Stimulated activated CD4-positive, alpha-beta T cell treated with anti-CD3 and anti-CD28 coated beads, Interleukin-4, amount 100 ng/mL, for 48 hours (primary cell): ENCODE measurements at places on chromosomes 6 and 20.

DNA sequence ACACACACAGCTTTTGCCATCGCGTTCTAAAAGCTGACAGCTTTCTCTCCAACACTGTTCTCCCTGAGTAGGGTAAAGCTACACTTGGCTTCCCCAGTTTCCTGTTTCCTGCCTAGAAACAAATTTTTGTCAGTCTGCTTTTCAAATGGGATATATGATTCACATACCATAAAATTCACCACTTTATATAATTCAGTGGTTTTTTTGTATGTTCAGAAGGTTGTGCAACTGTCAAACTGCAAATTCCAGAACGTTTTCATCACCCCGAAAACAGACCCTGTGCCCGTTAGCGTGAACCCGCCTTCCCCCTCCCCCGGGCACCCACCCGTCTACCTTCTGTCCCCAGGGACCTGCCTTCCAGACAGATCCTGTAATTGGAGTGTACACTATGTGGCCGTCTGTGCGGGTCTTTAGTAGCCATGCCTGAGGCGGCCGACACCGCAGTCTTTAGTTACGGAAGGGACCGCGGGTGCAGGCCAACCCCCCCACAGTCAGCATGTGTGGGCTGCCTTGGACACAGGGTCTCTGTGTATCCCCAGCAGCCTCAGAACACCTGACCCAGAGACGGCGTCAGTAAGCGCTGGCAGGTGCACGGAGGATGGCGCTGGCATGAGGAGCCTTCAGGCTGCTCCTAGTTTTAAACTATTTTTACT, 16.6 kb downstream of the HRH3 start:
- no peak for DNase-seq

DNA sequence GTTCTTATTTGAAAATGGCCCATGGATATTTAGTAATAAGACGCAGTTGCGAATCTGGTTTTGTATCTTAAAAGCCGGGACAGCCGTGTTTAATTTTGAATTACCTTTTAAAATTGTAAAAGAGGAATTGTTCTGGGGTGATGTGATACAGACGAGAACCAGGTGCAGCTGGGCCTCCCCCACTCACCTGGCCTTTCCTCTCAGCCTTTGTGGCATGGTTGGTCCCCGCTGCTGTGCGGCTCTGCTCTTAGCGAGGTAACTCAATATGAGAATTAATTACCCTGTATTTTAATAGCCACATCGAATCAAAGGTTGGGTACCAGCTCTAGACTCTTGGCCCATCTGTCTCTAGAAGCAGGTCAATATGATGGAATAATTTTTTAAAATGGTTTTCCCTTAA, 56.5 kb upstream of the DACT2 start:
- no peak for DNase-seq

- DNase-seq = no peak
These were observed 47.7 kb downstream of the MMUT start for GRCh38 chr6:49415358-49415757.

DNA sequence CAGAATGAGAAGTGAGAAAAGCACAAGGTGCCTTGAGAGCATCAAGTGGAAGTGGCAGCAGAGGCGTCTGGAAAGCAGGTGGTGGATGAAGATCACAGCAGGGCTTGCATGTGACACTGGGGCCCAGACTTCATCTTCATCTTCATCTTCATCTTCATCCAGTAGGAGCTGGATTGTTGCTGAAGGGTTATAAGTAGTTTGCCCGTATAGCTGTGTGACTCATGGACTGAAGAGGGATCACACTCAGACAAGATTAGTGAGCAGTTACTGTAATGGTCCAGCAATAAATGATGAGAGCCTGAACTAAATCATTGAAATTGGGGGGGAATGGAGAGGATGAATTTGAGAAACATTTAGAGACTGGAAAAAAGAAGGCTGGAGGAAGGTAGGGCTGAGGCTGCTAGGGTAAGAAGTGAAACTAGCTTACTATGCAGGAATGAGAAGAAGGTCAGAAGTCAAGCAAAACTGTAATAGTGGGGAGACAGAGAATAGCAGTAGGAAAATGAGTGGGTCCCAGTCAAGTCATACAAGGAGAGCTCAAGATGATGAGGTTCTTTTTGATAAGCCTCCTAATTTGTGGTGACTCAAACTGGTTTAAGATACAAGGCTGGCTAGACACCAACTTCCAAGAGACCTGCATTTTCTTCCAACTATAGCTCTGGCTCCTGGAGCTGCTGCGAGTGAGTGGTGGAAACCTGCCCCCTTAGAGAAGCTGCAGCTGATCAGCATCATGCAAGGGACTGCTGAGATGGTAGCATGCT, 92.3 kb upstream of the BEND6 start:
- DNase-seq = no peak

GRCh38 chr6:79384845-79385244, 150.4 kb upstream of the HMGN3 start:
- no peak for DNase-seq

DNA sequence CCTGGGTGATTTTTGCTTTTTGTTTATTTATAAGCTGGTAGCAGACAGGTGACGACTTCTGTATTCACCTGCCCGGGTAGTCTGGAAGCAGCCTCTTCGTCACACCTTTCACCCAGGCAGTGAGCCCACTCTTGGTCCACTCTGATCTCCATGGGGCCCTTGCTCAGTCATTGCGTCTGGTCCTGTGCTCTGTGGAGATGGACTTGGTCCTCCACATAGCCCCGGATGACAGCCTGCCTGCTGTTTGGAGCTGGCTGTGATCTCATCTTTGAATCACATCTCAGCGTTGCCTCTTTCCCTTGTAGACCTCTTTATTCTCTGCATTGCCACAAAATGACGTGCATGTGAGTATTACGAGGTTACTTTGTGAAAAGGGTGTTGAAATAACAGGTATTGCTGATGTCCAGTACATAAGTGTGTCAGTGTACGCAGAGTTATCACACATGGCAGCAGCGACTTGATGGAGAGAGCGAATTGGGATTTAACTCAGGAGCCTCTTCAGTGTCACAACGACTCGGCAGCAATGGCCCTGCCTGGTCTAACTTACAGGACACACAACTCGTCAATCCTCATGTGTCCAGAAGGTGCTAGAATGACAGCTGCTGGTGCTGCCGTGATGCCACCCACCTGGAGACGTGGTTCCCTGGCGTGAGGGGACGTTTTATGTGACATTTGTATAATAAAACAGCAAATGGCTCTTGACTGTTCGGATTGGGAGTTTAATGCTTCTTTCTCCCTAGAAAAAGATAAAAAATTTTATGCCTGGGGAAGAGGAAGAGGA, 24.2 kb upstream of the FRMD1 start:
- no peak for DNase-seq

DNA sequence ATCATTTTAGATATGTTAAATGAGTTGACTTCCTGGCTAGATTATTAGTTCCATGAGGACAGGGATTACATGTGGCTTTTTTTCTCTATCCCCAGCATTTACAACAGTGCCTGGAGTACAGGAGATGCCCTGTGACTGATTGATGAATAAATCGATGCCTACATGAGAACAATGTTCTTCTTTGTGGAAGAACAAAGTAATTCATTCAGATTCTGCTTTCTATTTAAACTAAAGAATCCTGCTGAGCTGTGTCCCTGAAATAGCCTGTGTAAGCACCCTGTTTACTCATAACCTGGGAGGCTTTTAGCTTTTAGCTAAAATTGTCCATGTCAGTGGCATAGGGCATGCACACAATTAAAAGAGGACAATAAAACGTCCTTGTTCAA, 125.1 kb upstream of the BTBD3 start:
- no peak for DNase-seq

- no peak for DNase-seq
These were observed 364.8 kb downstream of the THBS2 start for GRCh38 chr6:168888786-168889345.

GRCh38 chr6:65667916-65668656, 38.9 kb downstream of the EYS start:
- no peak for DNase-seq

GRCh38 chr20:4153661-4154238, 138.4 kb upstream of the RNF24 start:
- no peak for DNase-seq

DNA sequence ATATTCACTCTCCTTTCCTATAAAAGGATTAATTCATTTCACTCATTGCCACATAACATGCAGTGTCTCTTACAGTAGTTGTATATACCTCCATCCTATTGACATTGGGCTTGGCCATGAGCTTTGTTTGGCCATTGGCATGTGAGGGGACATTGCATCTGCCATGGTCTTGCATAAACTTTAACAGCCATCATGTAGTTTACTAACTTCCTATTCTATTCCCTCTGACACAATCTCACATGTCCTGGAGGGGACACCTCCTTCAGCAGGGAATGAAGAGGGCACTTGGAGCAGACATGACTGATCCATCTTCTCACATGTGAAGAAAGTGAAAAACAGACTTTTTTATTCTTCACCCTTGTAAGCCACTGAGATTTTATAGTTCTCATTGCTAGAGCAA, 115.5 kb upstream of the MARCKS start:
- no peak for DNase-seq
